Natural killer cell treated with Interleukin-12 subunit alpha and Interleukin-12 subunit beta and Interleukin-15 and Interleukin-18, amount 100 ng/mL, for 72 hours (primary cell): ENCODE measurements at places on chromosomes 1 and 21.
A peak's percentile ranks its signal among the peaks of the same experiment; 100 is the strongest.

DNA sequence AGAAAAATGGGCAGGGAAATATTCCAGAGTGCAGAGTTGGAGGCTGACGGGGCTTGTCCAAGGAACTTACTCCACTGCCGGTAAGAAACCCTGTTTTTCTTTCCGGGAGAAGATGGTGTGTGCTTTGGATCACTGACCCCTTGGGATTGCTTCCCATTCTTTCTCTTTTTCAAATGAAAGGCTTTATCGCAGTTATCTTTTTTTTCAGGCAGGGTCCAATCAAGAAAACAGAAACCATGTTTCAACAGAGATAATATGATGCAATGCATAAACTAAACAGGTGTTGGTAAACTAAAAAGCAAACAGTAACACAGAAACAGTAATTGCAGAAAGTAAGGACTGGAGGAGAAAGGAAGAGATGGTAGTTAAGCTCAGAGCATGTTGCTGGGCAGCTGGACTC is 145.1 kb downstream of the LYPLAL1 start:
- DNase-seq, result no peak

- peak; percentile 29 for DNase-seq
Observed at GRCh38 chr1:7712731-7713323, 58.3 kb upstream of the VAMP3 start.

DNA sequence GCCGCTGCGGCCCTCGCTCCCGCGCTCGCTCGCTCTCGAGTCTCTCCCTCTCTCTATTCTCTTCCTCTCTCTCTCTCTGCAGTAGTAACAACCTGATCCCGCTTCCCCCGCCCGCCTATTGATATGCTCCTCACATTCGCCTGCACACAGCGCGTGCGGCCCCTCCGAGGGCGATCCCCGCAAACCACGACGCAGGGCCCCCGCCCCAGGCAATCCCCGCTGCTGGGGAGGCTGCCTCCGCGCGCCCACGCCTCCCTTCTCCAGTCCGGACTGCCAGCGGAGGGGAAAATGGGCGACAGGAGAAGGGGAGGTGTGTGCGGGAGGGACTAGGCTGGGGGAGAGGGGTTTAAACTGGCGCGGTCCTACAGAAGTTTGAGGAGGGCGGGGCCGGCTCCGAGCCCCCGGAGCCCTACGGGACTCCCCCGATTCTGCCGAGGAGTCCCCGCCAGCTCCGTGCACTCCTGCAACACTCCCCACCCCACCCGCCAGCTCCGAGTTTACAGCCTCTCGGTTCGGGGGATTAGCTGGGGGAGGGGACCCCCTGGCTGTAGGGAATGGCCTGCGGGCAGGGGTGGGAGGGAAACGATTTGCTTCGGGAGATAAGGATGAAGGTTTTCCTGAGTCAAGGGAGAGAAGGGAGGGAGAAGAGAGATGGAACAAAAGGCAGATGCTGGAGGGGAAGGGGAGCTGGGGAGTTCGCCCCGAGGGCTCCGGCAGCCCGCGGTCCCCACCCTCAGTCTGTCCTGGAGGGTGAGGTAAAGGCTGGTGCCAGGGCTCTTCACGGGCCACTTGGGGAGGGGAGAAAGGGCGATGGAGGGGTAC is 66.6 kb downstream of the SYT2 start:
- DNase-seq, result no peak

DNA sequence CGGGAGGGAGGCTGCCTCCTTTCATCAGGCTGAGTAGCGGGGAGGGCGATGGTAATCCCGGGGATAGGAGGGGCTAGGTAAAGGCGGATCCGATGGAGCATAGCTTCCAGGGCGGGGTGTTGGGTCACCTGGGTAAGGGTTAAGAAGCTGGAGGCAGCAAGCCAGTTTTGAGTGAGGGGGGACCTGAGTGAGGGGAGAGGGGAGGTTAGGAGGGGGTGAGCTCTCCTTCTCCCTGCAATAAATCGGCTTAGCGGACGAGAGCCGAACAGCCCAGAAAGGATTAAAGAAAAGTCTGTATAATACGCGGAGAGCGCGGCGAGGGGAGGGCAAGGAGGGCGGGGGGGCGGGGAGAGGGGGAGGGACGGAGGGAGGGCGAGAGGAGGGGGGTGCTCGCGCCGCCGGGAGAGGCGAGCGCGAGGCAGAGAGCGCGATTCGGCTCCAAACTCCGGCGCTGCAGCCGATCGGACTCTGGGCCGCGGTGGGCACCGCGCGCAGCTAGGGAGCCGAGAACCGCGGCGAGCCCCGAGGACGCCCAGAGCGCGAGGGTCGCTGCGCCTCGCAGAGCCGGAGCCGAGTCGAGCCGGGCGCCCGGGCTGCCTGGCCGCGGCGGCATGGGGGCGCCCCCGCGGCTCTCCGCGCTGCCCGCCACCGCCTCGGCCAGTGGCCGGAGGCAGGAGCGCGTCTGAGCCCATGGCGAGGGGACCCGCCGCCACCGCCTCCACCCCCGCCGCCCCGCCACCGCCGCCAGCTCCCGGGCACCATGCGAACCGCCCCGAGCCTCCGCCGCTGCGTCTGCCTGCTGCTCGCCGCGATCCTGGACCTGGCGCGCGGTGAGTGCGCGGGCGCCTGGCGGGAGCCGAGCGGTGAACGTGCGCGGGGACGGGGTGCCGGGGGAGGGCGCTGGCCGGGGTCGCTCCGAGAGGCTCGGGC is at the start of gene IGSF21:
IGSF21 (plus strand) TSS at position 430 of the 930 bp plus-strand sequence; CDS start at position 761, 331 bp downstream.
- no peak for DNase-seq
